ENCODE measurements at places on chromosomes 1 and 21. TPM values are rescaled to one million over a fixed set of nuclear protein-coding genes. Genes with fewer than 3 reads are reported as not detected.
A peak's percentile ranks its signal among the peaks of the same experiment; 100 is the strongest.

DNA sequence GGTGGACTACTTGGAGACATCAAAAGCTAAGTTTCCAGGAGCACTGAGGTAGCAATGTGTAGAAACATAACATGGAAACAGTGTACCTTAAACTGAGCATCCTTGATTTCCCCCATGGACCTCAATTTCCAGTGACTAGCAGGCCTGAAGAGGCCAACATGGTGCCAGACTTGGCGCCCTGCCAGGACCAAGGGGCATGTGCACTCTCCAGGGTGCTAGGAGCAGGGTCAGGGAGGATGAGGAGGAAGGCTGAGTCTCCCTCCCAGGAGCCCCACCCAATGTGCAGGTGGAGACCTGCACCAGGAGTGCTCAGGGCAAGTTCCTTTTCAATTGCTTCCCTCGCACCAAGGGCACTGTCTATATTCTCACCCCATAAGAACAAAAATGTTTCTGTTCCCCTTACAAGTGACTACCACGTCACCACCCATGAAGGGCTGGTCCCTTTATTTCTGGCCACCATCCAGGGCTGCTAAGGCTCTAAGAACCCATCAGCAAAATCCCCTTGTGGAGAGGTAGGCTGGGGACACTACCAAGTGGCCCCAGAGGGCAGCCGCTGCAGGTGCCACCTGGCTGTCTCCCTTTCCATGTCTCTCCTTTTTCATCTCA is 39.2 kb downstream of the MX1 start:
- peaks cover 3% of the 10 kb centered on the region for H3K4me1 ChIP-seq
- H3K4me3 ChIP-seq: no peak overlapping the region
- no peaks in the 10 kb centered on the region for H3K27me3 ChIP-seq
- no peak for DNase-seq
- no peak overlapping the region for H3K27ac ChIP-seq

DNA sequence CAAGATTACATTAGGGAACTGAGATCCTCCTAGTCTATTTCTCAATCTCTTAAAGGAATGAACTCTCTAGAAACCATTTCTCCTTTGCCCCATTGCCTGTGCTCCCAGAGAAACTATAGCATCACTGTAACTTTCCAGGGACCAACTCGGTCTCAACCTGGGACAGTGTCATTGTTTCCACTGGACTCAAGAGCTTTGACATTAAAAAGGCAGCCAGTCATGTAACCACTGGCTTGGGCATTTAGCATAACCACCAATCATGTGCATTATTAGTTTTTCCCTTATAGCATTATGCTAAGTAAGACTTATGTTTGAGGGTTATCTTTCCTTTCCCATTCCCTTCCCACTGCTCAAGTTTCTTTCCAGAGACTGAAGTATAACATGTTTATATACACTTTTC is 18.2 kb downstream of the TEX38 start:
- H3K27ac ChIP-seq: no peak overlapping the region
- DNase-seq: no peak
- H3K4me3 ChIP-seq: no peak overlapping the region
- H3K27me3 ChIP-seq: no peaks in the 10 kb centered on the region
- peaks cover 2% of the 10 kb centered on the region for H3K4me1 ChIP-seq

C1QB gene
- total RNA-seq: not detected

DNA sequence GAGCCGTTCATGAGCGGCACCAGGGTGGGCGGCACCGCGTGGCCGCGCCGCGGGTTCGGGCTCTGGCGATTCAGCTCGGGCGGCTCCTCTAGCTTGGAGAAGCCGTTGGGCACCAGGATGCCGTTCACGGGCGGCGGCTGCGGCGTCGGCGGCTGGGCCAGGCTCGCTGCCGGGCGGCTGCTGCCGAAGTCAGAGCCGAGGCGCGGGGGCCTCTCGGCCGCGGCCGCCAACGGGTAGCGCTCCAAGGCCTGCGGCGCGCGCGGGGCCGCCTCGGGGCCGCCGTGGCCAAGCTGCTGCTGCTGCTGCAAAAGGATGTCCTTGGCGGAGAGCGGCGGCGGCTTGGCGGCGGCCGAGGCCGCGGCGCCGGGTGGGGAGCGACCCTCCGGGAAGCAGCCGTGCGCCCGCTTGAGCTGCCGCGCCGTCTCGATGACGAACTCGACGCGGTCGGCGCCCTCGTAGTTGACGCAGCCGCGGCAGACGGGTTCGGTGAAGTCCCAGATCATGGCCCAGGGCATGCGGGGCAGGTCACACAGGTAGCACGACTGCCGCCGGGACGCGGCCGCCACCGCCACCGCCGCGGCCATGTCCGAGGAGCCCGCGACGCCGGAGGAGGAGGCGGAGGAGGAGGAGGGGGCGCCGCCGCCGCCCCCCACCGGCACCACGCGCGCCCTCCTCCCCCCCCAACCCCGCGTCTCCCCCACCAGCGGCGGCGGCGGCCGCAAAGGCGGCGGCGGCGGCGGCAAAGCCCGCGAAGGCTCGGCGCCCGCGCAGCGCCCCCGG is 877 bp downstream of the IRF2BP2 start:
- peak overlapping the region; percentile 94 for H3K27ac ChIP-seq
- DNase-seq: peak; percentile 57
- H3K27me3 ChIP-seq: no peaks in the 10 kb centered on the region
- H3K4me3 ChIP-seq: peak overlapping the region; percentile 68
- H3K36me3 ChIP-seq: peaks cover 6% of the 10 kb centered on the region

DNA sequence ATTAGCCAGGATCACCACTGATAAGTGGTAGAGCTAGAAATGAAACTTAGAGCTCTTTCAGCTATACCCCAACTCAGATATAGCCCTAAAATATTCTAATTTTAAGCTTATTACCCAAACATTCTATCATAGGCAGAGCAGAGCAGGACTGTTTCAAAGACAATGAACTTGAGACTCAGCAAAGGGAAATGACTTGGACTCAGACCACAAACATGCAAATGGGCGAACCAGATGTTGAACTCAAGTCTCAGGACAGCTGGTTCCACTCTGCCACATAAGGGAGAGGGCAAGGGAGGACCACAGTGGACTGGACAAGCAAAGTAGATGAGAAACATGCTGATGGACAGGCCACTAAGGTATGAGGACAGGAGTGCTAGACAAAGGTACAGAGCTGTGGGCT is 315.3 kb downstream of the OMA1 start:
- H3K36me3 ChIP-seq: no peaks in the 10 kb centered on the region
- no peak overlapping the region for H3K4me3 ChIP-seq
- no peaks in the 10 kb centered on the region for H3K4me1 ChIP-seq
- DNase-seq: no peak

GRCh38 chr1:33727310-33727709 is 136.6 kb upstream of the HMGB4 start:
- DNase-seq: no peak
- no peaks in the 10 kb centered on the region for H3K36me3 ChIP-seq
- H3K27me3 ChIP-seq: no peaks in the 10 kb centered on the region

GRCh38 chr1:94100785-94101612 is 19.9 kb downstream of the ABCA4 start:
- peak; percentile 14 for DNase-seq
- H3K4me1 ChIP-seq: peaks cover 10% of the 10 kb centered on the region
- H3K36me3 ChIP-seq: no peaks in the 10 kb centered on the region
- peaks cover 2% of the 10 kb centered on the region for H3K27me3 ChIP-seq
- H3K27ac ChIP-seq: no peak overlapping the region

DNA sequence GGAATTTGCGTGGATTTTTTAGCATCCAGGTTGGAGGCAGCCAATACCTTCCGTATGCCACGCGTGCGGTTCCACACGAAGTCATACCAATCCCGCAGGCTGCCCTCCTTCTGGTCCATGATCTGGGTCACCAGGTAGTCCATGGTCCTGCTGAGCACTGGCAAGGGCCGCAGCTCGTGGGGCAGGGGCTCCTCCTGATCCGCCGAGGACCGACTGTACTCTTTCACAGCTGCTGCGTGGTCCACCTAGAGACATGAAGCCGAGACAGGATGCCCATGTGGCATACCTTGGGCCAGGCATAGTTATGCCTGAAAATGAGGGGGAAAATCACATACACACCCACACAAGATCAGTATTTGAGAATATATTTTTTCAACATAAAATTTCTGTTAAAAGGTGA is 12.1 kb downstream of the MCM3AP start:
- peaks cover 30% of the 10 kb centered on the region for H3K36me3 ChIP-seq
- H3K27me3 ChIP-seq: no peaks in the 10 kb centered on the region
- no peaks in the 10 kb centered on the region for H3K4me1 ChIP-seq
- no peak overlapping the region for H3K4me3 ChIP-seq
- DNase-seq: no peak

- no peak overlapping the region for H3K27ac ChIP-seq
- no peaks in the 10 kb centered on the region for H3K4me1 ChIP-seq
- no peak for DNase-seq
Measured at GRCh38 chr1:21631944-21632887, 36.9 kb downstream of the RAP1GAP start.

LCE2C gene
- not detected for total RNA-seq

DNA sequence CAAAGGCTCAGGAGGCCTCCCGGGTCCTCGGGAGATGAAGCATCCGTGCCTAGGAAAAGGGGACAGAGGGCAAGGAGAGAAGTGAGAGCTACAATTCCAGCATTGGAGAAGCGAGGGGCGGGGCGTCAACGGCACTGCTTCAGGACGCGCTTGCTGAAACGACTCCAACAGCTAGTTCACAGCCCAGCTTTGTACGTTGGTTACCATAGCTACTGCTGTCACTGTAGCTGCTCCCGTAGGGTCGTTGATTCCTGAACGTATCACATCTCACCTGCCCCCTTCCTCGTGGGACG is 63.1 kb downstream of the TOR1AIP2 start:
- no peaks in the 10 kb centered on the region for H3K36me3 ChIP-seq
- peaks cover 27% of the 10 kb centered on the region for H3K27me3 ChIP-seq
- peak overlapping the region; percentile 9 for H3K4me3 ChIP-seq
- H3K27ac ChIP-seq: no peak overlapping the region
- H3K4me1 ChIP-seq: peaks cover 18% of the 10 kb centered on the region

SPOCD1 gene
- total RNA-seq: 47.2 TPM

- H3K27me3 ChIP-seq: no peaks in the 10 kb centered on the region
- no peak overlapping the region for H3K27ac ChIP-seq
- peaks cover 3% of the 10 kb centered on the region for H3K4me1 ChIP-seq
- H3K4me3 ChIP-seq: no peak overlapping the region
Measured at GRCh38 chr1:11825131-11825530, 19.1 kb downstream of the CLCN6 start.

DNA sequence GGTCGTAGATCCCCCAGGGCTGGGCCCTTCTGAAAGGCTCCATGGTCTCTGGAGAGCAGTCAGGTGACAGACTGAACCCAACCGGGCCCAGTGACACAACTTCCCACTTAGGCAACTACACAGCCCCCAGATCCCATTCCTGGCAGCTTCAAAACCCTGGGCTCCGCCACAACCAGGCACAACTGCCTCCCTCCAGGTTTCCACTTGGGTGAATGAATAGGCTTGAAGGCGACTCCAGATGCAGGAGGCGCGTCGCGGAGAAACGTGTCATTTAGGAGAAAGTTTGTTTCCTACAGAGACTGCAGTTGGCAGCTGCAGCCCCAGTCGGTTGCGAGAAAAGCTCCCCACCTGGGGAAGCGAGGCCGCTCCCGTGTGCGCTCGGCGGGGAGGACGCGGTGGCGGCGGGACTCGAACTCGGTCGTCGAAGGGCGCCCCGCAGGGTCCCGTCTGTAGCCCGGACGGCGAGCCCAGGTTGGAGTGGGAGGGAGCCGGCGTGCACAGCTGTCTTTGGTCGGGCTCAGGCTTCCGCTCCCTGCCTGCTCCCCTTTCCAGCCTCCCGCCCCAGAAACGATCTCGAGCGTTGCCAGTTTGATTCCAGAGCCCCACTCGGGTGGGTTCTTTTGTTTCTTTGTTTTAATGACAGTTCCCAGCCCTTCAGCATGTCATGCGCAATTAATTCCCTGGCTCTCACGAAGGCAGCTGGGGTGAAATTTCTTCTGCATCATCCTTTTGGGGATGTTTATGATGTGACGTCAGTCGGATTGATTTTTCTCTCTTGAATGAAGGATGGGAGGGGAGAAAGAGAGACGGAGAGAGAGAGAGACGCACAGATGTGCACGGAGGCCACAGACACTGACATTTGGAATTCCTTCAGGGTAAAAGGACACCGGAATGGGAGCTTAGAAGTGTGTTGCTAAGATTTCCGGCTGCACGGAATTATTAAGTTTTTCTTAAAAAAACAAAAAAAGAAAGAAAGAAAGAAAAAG is 862 bp upstream of the SGIP1 start:
- H3K4me1 ChIP-seq: peaks cover 9% of the 10 kb centered on the region
- peak; percentile 90 for DNase-seq
- peak overlapping the region; percentile 98 for H3K27ac ChIP-seq
- peak overlapping the region; percentile 78 for H3K4me3 ChIP-seq
- H3K27me3 ChIP-seq: no peaks in the 10 kb centered on the region

- H3K27ac ChIP-seq: no peak overlapping the region
- no peaks in the 10 kb centered on the region for H3K4me1 ChIP-seq
- no peak for DNase-seq
- H3K36me3 ChIP-seq: no peaks in the 10 kb centered on the region
- H3K4me3 ChIP-seq: no peak overlapping the region
Measured at GRCh38 chr1:195941314-195941713, 666.9 kb downstream of the KCNT2 start.

CD84 gene
- not detected for total RNA-seq

HCRTR1 gene
- not detected for total RNA-seq

TRAF3IP3 gene
- total RNA-seq: not detected

AXDND1 gene
- total RNA-seq: 0.17 TPM

C8A gene
- total RNA-seq: not detected

- no peaks in the 10 kb centered on the region for H3K4me1 ChIP-seq
- peak; percentile 64 for DNase-seq
- H3K27me3 ChIP-seq: no peaks in the 10 kb centered on the region
- no peak overlapping the region for H3K27ac ChIP-seq
Measured at GRCh38 chr1:32539584-32540571, 651 bp downstream of the ZBTB8A start.

F13B gene
- not detected for total RNA-seq

FCRLA gene
- 0.17 TPM for total RNA-seq

CACNA1S gene
- total RNA-seq: not detected

SPATA21 gene
- not detected for total RNA-seq

GRCh38 chr21:16211339-16212303 is 481.8 kb downstream of the USP25 start:
- H3K27ac ChIP-seq: no peak overlapping the region
- H3K27me3 ChIP-seq: no peaks in the 10 kb centered on the region
- no peaks in the 10 kb centered on the region for H3K36me3 ChIP-seq
- no peak overlapping the region for H3K4me3 ChIP-seq
- peak; percentile 63 for DNase-seq
